ENCODE measurements at places on chromosomes 5 and 9. TPM values are rescaled to one million over a fixed set of nuclear protein-coding genes. Genes with fewer than 3 reads are reported as not detected.

DNA sequence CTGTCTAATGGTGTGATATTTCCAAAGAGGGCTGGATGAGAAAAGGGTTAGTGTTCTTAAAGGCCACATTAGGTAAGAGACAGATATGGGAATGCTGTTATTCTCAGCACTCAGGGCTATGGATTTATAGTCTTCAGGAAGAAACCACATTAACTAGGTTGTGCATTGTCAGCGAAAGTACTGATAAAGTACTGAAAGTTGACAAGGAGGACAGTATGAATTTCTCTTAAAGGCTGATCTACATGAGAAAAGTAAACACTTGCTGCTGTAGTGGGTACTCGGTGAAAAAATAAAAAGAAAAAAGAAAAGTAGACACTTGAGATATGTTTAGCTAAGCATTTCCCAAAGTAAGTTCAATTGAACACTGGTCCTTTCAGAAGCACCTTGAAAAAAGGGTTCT lies 381.0 kb upstream of the RPS23 start:
- H3K36me3 ChIP-seq: no peaks in the 10 kb centered on the region
- peaks cover 8% of the 10 kb centered on the region for H3K4me1 ChIP-seq
- H3K27ac ChIP-seq: no peak overlapping the region
- no peak overlapping the region for H3K4me3 ChIP-seq

DNA sequence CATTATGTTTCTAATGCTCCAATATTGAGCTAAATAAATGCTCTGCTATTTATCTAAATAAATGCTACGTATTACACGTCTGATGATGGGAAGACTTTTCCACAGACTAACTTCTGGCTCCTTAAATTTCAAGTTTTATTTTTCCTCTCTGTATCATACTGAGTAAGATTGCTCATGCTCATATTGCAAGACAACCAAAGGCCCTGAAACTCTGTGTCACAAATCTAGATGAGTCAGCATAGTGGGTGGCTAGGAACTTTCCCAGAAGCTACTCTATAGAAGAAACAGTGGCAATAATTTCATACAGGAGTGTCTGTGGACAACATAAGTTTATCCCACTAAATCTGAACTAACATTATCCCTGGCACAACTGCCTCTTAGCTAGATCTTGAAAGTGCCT lies 53.0 kb upstream of the RFX3 start:
- no peak overlapping the region for H3K4me3 ChIP-seq
- H3K27ac ChIP-seq: no peak overlapping the region

DNA sequence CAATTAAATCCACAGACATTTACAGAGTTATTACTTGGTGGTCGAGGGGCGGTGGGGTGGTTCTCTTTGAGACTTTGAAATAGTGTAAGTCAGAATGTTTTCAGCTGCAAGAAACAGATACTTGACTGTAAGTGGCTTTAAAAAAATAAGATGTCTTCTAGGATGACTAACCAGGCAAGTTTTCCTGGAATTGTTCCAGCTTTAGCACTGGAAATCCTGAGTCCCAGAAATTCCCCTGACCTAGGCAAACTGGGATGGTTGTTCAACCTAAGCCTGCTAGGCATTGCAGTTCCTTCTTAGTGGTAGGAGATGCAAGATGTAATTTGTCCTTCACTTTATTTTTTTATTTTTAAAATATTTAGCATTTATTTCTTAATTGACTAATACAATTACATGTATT lies 169.5 kb upstream of the POC5 start:
- no peaks in the 10 kb centered on the region for H3K36me3 ChIP-seq
- no peak for DNase-seq
- H3K27ac ChIP-seq: no peak overlapping the region
- no peaks in the 10 kb centered on the region for H3K27me3 ChIP-seq
- no peaks in the 10 kb centered on the region for H3K4me1 ChIP-seq

DNA sequence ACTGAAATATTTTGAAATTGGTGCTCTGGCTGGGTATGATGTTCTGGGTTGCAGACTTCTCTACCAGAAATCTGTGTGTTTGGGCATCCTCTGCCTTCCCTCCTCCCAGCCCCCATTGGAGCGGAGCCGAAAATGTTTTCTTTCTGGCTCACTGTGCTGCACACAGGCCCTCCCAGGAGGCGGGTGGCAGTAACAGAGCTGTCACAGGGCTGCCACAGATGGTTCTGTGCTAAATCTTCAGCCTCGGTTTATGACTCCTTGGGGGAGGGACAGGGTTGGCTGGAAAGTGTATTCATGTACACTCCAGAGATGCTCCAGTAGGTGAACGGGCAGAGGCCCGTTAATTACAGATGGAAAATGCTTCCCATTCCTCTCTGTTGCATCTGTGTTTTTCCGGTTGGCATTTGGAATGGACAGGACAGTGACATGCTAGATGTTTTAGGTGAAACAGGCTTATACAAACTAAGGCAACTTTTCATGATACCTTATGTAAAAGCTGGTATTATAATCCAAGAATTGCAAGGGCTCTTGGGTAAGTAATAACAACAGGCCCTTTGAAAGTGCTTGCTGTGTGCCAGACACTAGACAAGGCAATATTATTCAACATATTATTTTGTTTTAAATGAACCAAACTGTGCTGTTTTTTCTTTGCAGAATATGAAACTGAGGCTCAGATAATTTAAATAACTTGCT lies 180.2 kb downstream of the ADCY2 start:
- no peaks in the 10 kb centered on the region for H3K27me3 ChIP-seq
- DNase-seq: no peak
- no peak overlapping the region for H3K4me3 ChIP-seq
- no peaks in the 10 kb centered on the region for H3K4me1 ChIP-seq

DNA sequence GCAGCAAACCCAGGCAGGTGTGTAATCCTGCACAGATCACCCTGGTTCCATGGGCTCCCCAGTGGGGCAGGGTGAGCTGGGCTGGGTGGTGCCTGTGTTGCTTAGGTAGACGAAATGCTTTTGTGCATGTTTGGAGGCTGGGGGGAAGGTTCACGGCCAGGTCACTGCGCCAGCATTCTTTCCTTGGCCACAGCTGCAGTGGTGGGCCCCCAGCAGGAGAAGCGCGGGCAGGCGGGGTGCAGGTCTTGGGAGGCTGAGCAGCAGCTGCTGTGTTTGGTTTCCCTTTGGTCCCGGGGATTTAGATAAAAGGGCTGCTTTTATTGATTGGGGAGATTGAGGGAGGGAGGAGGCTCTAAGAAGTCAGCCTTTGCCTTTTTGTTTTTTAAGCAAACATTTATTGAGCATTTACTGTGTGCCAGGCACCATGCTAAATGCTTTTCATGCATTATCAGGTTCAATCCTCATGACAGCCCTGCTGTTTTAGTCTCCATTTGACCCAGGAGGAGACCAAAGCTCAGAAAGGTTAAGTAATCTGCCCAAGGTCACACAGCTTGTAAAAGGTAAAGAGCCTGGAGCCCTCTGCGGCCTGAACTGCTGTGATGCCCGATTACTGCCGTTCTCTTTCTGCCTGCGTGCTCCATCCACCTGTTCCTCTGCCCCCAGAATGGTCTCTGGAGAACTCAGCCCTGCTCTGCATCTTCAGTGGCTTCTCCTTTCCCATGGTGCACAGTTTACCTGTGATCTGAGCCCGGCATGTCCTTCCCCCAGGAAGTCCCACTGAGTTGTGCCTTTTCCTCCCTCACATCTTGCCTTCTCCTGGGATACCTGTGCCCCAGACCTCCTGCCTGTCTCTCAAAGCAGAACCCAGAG lies 94.4 kb downstream of the MACROH2A1 start:
- H3K4me3 ChIP-seq: no peak overlapping the region
- H3K27me3 ChIP-seq: peaks cover 35% of the 10 kb centered on the region
- no peak overlapping the region for H3K27ac ChIP-seq
- H3K36me3 ChIP-seq: no peaks in the 10 kb centered on the region
- no peak for DNase-seq

SYNPO gene
- total RNA-seq: not detected

CTNND2 gene
- not detected for total RNA-seq

GRCh38 chr5:67431191-67431590 lies 234.6 kb upstream of the CD180 start:
- no peaks in the 10 kb centered on the region for H3K36me3 ChIP-seq
- H3K27me3 ChIP-seq: peaks cover 2% of the 10 kb centered on the region
- H3K4me1 ChIP-seq: no peaks in the 10 kb centered on the region
- no peak overlapping the region for H3K27ac ChIP-seq
- H3K4me3 ChIP-seq: no peak overlapping the region

GRCh38 chr5:134273642-134274395 lies 47.9 kb upstream of the PPP2CA start:
- peaks cover 3% of the 10 kb centered on the region for H3K4me1 ChIP-seq
- H3K27me3 ChIP-seq: peaks cover 6% of the 10 kb centered on the region
- no peak overlapping the region for H3K27ac ChIP-seq
- no peak for DNase-seq
- no peaks in the 10 kb centered on the region for H3K36me3 ChIP-seq

DNA sequence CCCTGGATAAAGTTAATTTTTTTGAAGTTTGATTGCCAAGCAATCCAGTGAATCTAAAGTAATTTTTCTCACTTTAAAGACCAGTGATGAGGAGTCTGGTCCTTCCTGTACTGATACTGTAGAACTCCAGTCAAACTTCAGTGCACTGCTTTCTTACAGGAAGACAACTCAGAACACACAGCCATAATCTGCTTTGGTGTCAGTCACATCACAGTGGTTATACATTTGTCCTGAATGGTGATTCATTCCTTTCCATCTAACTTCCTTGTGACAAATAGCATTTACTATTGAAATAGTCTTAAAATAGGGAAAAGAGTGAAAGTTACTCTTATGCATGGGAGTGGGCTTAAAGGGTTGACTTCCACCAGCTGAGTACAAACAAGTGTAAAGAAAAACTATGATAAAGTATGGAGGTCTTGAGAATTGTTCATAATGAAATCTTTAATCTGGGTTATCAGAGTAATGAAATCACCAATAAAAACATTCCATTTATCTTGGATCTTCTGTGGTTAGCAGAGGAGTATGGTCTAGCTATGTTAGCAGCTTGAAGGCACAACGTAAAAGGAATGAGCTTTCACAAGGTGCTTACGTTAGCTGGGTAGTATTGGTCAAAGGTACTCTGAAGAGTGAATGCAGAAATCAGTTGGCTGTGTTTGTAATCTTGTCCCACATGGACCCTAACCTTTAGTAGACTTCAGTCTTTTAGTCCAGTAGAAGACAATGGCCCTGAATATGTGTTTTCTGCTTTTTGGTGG lies 41.5 kb downstream of the DCP2 start:
- no peak for DNase-seq
- no peak overlapping the region for H3K4me3 ChIP-seq
- H3K27me3 ChIP-seq: no peaks in the 10 kb centered on the region

DNA sequence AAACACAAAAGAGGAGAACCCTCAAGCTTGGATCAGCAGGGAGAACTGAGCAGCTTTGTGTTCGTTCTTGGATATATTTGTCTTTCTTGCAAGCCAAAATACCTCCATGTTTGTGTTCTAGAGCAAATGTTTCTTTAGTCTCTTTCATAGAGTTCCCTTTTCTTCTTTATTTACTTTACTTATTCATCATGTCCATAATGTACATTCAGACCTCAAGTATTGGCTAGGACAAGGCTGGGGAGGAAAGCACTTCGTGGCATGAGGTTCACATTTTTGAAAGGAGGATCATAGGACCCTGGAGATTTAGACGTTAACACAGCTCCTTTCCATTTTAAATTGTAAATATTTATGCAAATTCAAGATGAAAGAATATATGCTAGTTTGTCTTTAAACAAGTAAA lies 590.2 kb upstream of the MEF2C start:
- H3K4me3 ChIP-seq: no peak overlapping the region
- no peaks in the 10 kb centered on the region for H3K27me3 ChIP-seq
- H3K36me3 ChIP-seq: no peaks in the 10 kb centered on the region
- no peak overlapping the region for H3K27ac ChIP-seq
- H3K4me1 ChIP-seq: no peaks in the 10 kb centered on the region

- H3K27ac ChIP-seq: no peak overlapping the region
- H3K4me3 ChIP-seq: peak overlapping the region; percentile 19
- H3K4me1 ChIP-seq: peaks cover 36% of the 10 kb centered on the region
- no peak for DNase-seq
Measured at GRCh38 chr9:99363509-99363908, 141.4 kb downstream of the SEC61B start.

- H3K27ac ChIP-seq: no peak overlapping the region
- H3K4me3 ChIP-seq: no peak overlapping the region
- no peaks in the 10 kb centered on the region for H3K36me3 ChIP-seq
- no peak for DNase-seq
Measured at GRCh38 chr5:180639287-180639686, 10.1 kb downstream of the FLT4 start.

DNA sequence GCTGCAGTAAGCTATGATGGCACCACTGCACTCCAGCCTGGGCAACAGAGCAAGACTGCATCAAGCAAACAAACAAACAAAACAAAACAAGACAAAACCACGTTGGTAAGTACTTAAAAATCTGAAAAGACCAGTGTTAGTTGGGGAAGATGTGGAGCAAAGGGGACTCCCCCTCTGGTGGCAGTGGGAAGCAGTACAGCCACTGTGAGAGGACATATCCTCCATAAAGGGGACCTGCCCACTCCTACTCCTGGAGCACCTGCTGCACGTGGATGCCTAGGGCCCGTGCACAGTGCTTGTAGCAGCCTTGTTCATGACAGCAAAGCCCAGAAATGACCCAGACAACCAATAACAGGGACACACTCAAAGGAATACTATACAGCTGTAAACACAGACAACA lies 17.0 kb upstream of the IPPK start:
- no peak overlapping the region for H3K27ac ChIP-seq
- H3K36me3 ChIP-seq: no peaks in the 10 kb centered on the region
- DNase-seq: no peak
- peaks cover 12% of the 10 kb centered on the region for H3K27me3 ChIP-seq
- no peak overlapping the region for H3K4me3 ChIP-seq
- H3K4me1 ChIP-seq: peaks cover 2% of the 10 kb centered on the region

GRCh38 chr5:150068472-150068871 lies 17.9 kb downstream of the CSF1R start:
- no peak overlapping the region for H3K4me3 ChIP-seq
- no peak for DNase-seq
- no peaks in the 10 kb centered on the region for H3K36me3 ChIP-seq

- H3K27ac ChIP-seq: no peak overlapping the region
- H3K36me3 ChIP-seq: no peaks in the 10 kb centered on the region
- no peak overlapping the region for H3K4me3 ChIP-seq
- no peaks in the 10 kb centered on the region for H3K4me1 ChIP-seq
- H3K27me3 ChIP-seq: peaks cover 43% of the 10 kb centered on the region
- no peak for DNase-seq
Measured at GRCh38 chr9:35996358-35996970, 38.5 kb upstream of the OR2S2 start.

PCDHAC1 gene
- total RNA-seq: not detected

- H3K36me3 ChIP-seq: no peaks in the 10 kb centered on the region
- no peaks in the 10 kb centered on the region for H3K27me3 ChIP-seq
- no peak for DNase-seq
- H3K27ac ChIP-seq: no peak overlapping the region
- no peak overlapping the region for H3K4me3 ChIP-seq
Measured at GRCh38 chr9:108134486-108135128, 645.0 kb upstream of the KLF4 start.

PDGFRB gene
- 0.46 TPM for total RNA-seq

- no peak overlapping the region for H3K27ac ChIP-seq
- H3K4me3 ChIP-seq: no peak overlapping the region
- H3K27me3 ChIP-seq: no peaks in the 10 kb centered on the region
- peaks cover 3% of the 10 kb centered on the region for H3K4me1 ChIP-seq
Measured at GRCh38 chr9:6884101-6884500, 126.3 kb downstream of the KDM4C start.

GRCh38 chr9:70557661-70558369 lies 143.4 kb upstream of the KLF9 start:
- no peak for DNase-seq
- H3K4me3 ChIP-seq: no peak overlapping the region
- no peaks in the 10 kb centered on the region for H3K27me3 ChIP-seq
- H3K4me1 ChIP-seq: peaks cover 17% of the 10 kb centered on the region
- no peak overlapping the region for H3K27ac ChIP-seq

- no peak for DNase-seq
- H3K36me3 ChIP-seq: no peaks in the 10 kb centered on the region
- H3K4me3 ChIP-seq: no peak overlapping the region
Measured at GRCh38 chr5:1401536-1402138, 43.6 kb downstream of the SLC6A3 start.

Measured in activated T-helper 2 cell treated with anti-CD3 and anti-CD28 coated beads, Interferon-gamma antibody, Interleukin-2, Interleukin-4, amounts not matched to agents 10 μg/mL and 5 μg/mL and 100 μg/mL, durations not matched to agents 14 hours and 24 hours and 36 hours (primary cell).